Stimulated activated CD4-positive, alpha-beta T cell treated with anti-CD3 and anti-CD28 coated beads, Interleukin-1b, Interleukin-23, amount 100 ng/mL, for 1 hour (primary cell): ENCODE measurements at places on chromosomes 3 and 15.

DNA sequence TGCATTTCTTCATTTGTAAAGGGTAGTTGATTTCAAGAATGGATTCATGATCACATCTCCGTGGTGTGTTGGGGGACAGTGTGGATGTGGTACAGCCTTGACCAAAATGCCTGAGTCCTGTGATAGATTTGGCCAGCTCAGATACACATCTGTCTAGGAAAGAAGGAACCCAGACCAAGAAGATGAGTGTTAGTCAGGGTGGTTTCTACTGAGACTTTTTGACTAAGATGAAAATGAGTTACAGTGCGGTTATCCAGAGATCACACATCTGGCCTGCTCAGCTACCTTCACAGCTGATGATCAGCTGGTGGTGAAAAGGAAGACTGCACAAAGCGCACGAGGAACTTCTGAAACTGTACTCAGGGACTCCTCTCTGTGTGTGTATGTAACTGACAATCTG, 68.0 kb downstream of the FNDC3B start:
- DNase-seq = no peak

DNA sequence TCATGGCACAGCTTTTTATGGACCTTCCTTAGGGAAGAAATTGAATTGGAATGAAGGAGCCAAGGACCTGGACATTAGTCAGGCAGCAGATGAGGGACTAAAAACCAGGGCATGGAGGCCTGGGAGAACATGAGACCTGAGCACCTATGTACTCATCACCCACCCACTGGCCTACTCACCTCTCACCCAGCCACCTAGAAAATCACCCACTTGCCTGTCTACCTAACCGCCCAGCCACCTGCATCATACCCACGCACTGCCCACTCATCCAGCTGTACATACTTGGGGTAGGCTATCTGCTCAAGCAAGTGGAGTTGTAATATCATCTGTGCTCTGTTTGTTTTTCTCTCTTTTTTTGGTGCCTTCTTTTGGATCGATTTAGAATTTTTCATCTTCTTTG, 65.3 kb upstream of the SLCO2A1 start:
- no peak for DNase-seq

- no peak for DNase-seq
Measured at GRCh38 chr15:36544518-36545466, 34.6 kb upstream of the CDIN1 start.

DNA sequence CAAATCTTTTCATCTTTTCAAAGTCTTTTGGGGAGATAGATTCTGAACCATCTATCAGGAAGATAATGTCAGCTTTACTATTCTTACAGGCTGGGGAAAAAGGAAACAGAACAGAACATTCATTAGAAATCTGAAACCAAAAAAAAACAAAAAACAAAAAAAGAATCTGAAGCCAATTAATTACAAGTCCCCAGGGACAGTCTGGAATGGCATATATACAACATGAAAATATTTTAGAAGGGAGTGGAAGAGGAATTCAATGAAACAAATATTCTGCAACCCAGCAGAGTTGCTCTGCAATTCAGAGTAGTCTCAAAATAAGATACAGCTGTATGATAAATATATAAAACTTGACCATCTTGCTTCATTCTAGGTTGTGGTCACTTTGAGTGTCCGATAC, 41.7 kb upstream of the CAPN7 start:
- no peak for DNase-seq

DNA sequence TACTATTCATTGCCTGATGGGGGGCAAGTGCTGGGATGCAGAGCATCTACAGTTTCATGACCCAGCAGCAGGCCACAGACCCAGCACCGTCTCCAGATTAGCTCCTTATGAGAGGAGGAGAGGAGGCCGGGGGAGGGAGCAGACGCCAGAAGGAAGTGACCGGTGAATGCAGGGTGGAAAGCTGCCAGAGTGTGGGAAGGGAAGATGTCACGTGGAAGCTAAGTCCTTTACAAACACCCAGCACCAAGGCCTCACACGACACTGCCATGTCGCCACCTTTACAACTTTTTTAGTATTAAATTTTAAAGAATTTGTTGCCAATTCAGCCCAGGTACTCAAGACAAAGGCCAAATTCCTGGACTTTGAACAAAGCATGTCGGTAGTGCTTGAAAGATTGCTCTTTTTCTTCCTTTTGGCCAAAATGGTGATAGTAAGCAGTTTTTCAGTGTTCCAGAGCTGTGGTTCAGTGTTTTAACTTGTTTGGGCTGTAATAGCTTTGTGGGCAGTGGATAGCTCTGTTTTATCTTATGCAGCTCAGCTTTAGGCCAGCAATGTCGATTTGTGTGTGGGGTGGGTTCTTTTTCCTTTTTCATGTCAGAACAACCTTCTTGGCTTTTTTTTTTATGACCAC, 58.2 kb downstream of the ZBTB38 start:
- DNase-seq = no peak

DNA sequence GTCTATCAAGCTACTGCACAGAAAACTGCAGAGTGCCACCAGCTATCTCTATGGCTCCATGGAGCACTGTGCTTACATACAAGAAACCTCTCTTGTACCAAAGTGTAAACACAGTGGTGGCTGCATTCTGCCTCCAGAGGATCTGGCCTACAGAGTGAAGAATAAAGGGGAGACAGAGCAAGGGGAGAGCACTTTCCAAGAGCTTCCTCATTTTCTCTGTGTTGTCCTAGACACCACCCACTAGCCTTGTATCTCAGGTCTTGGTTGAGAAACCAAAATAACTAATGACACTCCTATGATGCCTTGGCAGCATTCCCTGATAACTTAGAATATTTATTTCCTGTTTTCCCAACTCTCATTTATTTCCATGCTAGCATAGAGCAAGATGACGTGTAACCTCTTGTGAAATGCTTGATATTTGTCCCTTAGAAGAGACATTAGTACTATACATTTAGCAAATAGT, 56.9 kb upstream of the PHLDB2 start:
- DNase-seq = no peak

DNA sequence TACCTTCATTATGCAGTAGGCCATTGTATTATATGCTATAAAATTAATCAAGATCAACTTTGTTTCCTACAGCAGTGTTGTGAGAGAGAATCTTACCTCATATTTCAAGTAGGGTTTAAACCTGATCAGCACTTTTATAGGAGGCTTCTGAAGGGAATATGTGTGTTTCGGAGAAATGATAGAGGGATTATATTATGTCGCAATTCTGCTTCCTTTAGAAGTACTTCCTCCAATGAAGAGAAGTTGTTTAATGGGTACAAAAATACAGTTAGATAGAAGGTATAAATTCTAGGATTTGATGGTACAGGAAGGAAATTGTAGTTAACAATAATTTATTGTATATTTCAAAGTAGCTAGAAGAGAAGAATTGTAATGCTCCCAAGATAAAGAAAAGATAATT, 54.9 kb downstream of the NSUN3 start:
- DNase-seq = no peak

GRCh38 chr15:68335251-68335650, 57.7 kb downstream of the FEM1B start:
- no peak for DNase-seq

DNA sequence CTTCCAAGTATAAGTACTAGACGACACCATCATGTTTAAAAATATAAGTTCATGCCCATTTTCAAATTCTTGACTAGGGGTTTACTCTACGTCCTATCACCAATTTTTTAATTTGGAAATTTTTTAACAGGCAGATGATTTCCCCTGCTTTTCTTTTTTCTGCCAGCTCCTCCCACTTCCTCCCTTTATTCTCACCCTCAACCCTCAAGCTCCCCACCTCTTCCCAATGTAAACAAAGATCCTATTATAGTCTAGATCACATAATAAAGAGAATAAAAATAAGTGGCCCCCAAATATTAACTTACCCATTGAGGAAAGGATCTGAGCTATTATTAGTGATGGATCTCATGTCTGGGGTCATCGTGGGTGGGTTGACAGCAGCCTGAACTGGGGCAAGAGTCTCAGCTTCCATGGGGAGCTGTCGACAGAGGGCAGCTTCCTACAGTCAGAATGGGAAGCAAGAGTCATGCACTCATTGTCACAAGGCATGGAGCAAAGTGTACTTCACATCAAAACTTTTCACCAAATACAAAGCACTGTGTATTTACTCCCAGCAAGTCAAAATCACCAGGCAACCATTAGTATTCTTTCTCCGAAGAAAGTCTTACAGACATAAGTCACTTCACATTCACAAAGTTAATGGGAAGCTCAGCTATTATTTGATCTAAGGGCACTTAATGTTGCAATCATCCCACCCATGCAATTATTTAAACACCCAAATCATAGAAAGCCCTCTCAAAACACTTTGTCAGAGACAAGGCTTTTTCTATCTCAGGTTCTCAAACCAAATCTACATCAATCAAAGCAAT, 53.2 kb downstream of the TM4SF4 start:
- DNase-seq = no peak

- no peak for DNase-seq
Measured at GRCh38 chr3:172749230-172749965, 1.1 kb upstream of the ECT2 start.

GRCh38 chr15:77059786-77060361, 11.0 kb downstream of the TSPAN3 start:
- DNase-seq = no peak

DNA sequence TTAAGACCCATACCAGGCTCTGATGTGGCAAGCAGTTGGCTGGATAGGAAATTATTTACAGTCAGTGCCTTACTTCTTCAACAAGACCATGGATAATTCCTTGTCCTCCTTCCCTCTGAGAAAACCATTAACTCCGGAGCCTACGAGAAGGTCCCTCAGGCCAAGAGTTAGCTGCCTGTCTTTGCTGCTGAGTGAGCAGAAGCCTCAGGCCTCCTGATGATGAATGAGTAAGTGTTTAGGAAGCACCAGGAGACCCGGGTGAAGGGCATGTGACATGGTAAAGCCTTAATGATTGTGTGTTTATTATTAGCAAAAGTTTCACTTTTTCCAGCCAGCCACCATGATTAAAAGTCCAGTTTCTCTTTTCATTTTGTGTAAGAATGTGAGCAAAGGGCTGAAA, 174.9 kb upstream of the TOPAZ1 start:
- no peak for DNase-seq

- DNase-seq = no peak
Measured at GRCh38 chr15:74789171-74789631, 7.3 kb downstream of the CSK start.

DNA sequence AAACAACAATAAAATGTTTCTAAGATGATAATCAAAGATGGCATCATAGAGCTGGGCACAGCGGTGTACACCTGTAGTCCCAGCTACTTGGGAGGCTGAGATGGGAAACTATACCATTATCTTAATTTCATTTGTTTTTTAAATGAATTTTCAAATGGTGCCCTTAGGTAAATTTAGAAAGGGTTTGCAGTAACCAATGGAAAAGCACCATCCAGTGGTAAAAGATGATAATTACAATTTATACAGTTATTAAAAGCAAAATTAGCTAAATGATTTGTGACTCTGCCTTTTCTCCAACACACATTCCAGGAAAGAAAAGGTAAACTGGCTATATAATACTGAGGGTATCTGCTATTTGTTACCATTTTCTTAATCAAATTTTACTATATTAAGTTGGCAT, 14.4 kb upstream of the ANKRD28 start:
- no peak for DNase-seq

DNA sequence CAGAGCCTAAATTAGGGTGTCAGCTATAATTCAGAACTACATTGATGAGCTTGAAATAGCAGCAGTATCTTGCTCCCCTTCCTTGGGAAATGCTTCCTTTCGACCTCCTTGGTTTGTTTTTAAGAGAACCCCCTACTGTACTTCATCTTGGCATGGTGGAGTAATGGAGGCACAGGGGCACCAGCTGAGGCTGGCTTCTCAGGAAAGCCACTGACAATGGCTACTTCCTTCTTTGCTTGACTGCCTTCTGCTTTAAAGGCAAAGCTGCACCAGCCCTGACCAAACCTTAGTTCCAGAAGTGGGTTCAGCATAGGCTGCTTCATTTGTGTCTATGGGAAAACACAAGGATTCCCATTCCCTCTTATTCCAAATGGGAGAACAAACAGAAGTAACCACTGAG, 1.5 kb upstream of the FBXL22 start:
- no peak for DNase-seq

GRCh38 chr15:47801522-47801921, 84.2 kb downstream of the SEMA6D start:
- DNase-seq = no peak

GRCh38 chr3:194773216-194773615, 87.5 kb downstream of the FAM43A start:
- DNase-seq = no peak

DNA sequence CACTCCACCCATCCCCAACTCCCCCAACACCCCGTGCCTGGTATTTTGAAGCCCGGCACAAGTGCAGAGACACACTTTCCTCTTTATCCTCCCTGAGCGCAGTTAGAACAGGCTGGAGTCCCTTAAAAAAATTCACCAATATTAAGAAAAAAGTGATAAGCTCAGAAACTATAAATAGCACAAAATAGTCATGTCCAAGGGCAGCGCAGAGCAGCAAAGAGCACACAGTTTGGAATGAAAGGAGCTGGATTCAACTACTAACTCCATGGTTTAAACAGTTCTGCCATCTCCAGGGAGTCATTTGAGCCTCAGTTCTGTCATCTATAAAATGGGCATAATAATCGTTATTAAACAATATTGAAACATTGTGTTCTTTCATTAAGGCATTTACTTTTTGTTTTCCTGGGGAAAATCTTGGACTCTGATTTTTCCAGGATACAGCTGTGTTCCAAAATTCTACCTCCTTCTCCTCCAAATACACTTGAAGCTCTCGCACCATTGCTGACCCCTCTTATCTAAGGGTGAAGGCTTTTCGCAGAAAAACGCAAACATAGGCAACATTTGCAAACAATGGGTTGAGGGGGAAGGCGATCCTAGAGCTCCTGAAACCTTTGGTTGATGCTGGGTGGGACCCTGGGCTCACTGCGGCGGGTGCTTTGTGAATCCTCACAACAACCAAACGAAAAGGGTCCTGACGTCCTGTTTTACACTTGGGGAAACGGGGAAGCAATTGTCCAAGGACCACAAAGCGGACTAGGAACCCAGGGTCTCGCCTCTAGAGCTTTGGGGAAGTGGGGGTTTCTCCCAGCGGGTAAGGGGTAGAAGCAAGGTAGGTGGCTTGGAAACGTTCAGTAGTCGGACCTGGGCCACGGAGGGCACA, 41.8 kb downstream of the EPHB3 start:
- DNase-seq = no peak

DNA sequence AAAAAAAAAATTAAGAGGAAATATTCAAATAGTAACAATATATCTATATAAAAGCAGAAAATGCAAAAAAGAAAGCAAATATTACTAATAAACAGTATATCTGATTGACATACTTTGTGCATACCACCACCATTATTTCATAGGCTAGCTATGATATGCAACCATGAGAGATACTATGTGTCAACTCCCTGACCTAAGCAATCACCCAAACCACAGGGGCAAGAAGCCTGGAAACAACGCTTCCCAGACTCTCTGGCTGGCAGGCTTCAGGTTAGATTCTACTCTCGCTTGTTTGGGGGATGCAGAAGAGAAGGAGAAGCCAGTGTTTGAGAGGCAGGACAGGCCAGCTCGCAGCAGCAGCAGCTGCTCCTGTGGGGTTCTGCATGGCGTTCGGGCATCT, 169.3 kb upstream of the TPM1 start:
- DNase-seq = no peak

DNA sequence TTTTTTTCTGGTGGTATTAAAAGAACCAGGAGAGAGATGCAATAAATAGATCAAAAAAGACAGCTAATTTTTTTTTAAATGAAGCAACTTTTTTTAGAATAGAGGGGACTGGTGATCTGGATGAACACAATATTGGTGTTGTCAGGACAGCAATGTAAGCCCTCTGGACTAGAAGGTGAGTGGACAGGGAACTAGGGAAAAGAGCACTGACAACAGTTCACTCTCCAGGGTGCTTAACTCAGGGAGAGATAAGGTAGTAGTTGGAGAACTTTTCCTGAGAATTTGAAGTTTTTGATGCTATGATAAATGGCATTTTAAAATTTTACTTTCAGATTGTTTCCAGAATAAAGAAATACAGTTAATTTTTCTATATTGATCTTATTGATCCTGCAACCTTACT, 158.3 kb upstream of the STAC start:
- DNase-seq = no peak
